GM10248 (cell line): ENCODE measurements at places on chromosomes 11 and 22.
A peak's percentile ranks its signal among the peaks of the same experiment; 100 is the strongest.

GRCh38 chr11:65445101-65445603, 22.6 kb downstream of the NEAT1 start:
- DNase-seq = no peak

DNA sequence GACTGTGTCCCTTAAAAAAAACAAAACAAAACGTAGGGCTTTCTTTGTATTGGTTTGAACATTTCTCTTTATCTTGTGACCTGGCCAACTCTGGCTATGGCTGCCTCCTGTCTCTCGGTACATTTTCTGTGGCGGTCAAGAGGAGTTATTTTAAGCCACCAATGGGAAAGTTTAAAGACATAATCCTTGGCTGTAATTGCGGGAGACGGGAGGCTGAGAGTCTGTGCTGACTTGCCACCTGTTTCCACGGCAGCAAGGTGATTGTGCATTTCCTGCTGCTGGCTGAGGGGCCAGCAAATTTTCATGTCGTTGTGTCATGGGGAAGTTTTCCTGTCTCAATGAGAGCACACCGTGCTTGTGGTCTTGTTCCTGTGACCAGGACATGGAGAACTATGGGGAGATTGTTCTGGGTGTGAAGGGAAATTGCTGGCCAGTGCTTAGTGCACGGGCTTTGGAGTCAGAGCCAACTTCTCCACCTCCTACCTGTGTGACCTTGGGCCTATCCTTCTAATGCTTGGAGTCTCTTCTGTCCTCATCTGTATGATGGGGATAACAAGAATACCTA, 11.0 kb downstream of the PTPRJ start:
- DNase-seq = no peak

DNA sequence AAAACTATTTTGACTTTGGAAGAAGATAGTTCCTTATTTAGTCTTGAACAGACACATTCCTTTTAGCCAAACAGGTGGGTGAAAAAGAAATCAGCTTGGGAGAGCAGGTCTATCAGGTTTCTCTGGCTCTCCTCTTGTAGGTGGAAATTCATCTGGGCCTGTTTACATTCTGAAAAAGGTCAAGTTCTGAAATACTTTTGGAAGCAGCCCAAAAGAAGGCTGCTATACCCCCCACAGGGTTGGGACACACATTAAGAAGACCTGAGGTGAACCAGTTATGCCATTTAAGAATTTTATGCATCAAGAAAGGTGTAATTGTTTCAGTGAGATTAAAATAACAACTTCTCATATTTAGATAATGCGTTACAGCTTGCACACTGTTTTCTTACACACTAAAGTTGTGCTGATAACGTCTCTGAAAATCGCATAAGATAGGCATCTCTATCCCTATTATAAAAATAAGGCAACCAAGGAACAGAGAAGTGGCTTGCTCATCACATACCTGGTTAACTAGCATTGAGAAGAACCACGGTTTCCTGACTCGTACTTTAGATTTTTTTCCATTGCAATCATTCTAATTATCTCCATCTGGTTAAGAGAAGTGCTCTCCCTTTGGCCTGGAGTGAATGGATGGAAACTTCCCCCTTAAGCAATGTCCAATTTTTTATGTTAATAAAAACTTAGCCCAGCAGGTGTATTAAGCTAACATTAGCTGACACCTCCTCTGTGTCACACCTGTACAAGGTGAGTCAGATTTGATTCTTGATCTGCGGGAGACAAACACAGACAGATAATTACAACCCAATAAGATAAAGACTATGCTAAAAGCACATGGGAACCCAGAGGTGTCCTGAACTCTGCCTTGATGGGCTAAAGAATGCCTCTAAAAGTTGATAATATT, 60.5 kb upstream of the UCP3 start:
- no peak for DNase-seq

DNA sequence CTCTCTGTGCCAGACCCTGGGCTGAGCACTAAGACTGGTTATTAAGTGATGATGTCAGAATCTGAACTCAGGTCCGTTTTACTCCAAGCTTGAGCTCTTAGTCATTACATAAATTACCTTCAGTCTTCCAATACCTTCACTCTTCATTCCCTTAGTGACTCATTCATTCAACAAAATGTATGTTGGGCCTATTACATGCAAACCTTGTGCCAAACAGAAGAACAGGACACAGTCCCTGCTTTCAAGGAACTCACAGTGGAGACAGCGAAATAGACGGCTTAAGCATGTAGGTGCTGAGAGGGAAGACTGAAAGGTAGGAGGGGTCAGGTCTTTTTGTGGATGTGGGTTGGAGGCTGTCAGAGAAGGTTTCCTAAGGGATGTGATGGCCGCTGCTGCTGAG, 3.3 kb downstream of the KCTD14 start:
- no peak for DNase-seq

DNA sequence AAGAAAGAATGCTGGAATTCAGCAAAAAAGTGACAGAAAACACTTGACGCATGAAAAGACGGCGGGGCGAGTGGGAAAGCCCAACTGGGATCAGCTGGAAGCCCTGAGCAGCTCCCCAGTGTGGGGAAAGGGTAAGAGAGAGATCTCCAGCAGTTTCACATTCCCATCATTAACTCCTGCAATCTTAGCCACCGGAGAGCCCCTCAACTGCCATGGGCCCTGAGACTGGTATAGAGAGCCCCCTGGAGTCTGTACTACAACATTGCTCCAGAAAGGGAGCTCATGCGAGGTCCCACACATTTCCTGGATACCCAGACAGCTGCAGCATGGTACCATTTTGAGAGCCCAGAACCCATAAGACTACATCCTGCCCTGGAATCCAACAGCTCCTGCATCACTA, 31.1 kb downstream of the MRGPRX4 start:
- peak; percentile 64 for DNase-seq

DNA sequence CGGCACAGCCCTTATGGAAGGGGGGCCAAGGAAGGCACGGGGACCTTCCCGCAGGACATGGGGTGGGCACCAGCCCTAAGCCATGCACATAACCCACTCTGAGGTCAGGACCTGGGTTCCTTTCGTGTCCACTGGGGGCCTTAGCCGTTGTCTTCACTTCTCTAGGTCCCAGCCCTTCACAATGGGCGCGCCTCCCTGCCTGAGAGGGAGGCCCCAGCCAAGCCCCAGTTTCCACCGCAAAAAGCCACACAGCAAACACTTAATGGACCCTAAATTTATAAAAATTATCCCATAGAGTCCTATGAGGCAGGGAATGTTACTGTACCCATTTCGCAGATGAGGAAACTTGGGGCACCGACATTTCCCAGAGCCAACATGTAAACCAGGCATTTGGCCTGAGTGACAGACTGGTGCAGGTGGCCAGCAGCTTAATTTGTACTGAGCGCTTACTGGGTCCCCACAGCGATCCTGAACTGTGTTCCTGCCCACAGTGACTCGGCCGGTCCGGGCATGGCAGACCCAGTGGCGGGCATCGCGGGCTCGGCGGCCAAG, 1.2 kb downstream of the GAS2L1 start:
- peak; percentile 27 for DNase-seq

GRCh38 chr22:30614879-30615278, 7.9 kb downstream of the TCN2 start:
- DNase-seq = no peak

GRCh38 chr11:68584991-68585524, 99.3 kb upstream of the GAL start:
- no peak for DNase-seq

DNA sequence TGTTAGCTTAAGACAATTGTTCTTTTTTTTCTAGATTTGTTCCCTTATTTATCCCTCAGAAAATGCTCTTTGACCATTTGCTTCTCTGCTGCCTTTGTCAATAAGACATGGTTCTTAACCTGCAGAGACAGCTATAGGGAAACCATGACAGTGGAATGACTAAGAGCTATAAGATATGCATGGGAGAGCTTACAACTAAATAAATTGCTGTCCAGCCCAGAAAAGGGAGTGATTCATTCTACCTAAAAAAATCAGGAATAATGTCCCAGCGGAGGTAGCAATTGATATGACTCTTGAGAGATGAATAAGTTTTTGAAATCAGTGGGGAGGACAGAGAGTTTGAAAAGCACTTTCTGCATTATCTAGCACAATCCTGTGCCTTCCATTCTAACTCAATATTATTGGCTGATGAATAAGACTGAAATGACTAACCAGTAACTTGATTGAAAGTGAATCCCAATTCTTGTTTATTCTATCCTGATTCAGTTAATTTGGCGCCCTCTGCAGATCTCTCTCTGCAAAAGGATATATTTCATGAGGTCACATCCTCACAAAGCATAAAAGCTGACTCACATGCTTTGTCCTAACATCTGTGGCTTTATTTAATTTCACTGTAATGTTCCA, 680.5 kb upstream of the API5 start:
- DNase-seq = no peak

- DNase-seq = no peak
Observed at GRCh38 chr11:124941703-124942102, 5.9 kb upstream of the HEPACAM start.

DNA sequence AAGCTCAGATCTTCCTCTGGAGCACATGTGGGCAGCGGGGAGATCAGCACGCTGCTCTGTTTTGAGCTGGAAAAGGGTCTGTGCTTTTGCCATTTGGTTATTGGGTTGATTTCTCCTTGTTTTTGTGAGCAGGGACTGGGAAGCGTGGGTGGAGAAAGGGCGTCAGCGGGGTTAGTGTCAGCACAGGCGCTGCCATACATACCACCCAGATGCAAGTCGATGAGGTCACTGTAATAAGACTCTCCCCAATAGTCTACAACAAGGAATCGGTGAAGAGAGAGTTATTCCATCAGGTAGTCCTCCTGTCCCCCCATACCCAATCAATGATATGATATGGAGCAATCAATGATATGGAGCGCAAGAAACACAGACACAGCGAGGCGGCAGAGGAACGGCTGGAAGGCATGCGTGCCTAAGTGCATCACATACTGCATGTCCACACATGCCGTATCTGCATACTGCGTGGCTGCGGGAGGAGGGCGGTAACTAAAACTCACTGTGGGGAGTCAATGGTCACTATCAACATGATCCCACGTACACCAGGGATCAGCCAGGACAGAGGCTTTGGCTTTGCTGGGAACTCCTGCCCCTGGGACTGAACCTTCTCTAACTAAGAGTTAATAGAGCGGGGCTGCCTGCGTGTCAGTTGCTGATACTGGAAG, 29.5 kb upstream of the BID start:
- DNase-seq = no peak

DNA sequence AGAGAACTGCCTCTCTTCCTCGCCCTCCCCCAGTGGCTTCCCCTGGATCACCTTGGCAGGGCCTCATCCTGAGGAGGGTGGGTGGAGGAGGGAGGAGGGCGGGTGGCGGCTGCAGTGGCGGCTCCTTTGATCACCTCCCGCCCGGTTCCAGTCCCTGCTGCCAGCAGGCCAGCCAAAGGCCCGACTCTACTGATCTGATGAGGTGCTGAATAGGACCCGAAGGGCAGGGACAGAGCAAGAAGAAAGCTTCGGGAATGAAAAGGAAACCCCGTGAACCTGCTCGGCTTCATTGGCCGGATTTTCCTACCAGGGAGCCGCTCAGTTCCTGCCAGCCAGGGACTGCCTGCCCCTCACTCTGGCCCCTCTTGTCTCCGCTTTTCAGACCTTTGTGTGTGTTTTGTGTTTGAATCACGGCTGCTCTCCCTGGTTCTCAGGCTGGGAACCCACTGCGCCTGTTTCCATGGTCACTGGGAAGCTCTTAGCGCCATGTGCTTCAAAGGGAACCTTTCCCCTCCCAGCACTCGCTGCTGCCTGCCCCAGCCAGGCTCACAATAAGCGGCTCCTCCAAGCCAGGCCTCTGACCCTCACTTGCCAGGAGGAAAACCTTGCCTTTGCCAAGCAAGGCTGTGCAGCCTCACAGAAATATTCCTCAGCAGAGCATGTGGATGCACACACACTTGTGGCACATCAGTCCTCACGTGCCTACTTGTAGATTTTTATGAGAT, 56.8 kb downstream of the C22orf31 start:
- no peak for DNase-seq

GRCh38 chr11:122721964-122722266, 66.4 kb downstream of the UBASH3B start:
- no peak for DNase-seq

GRCh38 chr22:22105364-22105763, 122.8 kb upstream of the TOP3B start:
- no peak for DNase-seq

GRCh38 chr11:18204220-18204619, 31.6 kb downstream of the MRGPRX4 start:
- DNase-seq = no peak

DNA sequence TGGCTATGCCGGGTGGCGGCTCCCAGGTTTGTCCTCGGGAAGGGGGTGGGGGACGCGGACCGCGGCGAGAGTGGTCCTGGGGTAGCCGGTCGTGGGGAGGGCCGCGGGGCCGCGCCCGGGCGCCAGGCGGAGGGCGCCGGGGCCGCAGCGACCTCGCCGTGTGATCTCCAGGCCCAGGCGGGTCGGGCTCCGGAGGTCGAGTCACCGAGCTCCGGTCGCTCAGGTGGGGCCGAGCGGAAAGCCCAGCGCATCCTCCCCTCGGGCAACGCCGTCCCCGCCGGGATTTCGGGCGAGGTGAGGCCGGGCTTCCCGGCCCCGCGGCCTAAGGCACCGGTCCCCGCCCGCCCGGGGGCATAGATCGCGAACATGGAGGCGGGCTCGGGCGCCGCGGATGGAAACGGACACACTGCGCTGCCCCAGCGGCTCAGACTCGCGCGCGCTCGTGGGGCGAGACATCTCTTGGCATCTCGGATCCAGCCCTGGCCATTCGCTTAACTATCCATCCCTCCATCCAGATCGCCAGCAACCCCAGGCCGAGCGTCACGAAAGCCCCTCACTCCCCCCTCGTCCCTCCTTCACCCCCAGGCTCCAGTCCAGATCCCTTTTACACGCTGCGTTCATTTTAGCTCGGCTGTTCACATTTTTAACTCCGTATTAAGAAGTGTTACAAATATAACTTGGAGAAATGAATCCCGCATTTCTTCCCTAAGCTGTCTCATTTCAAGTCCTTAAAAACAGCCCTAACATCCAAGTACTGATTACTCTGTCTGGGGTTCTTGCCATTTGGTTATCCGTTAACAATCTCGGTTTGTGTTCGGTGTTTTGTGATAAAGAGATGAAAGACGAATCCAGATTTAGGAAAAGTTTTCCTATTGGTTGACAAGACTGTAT, 460 bp downstream of the ZC3H12C start:
- DNase-seq = peak; percentile 33

DNA sequence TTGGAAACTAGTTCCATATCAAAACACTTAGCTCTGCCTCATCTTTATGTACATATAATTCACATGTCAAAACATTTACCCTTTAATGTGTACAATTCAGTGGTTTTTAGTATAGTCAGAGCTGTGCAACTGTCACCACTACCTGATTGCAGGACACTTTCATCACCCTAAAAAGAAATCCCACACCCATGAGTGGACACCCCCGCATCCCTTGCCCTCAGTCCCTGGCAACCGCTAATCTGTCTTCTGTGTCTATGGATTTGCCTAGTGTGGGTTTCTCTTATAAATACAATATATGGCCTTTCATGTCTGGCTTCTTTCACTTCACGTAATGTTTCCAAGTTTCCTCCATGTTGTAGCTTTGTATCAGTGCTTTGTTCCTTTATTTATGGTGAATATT, 8.6 kb upstream of the EMID1 start:
- no peak for DNase-seq

- DNase-seq = no peak
Observed at GRCh38 chr11:45730014-45730413, 64.6 kb upstream of the CHST1 start.

GRCh38 chr22:28268171-28268570, 349.1 kb upstream of the PITPNB start:
- no peak for DNase-seq

- DNase-seq = no peak
Observed at GRCh38 chr11:27933992-27934829, 173.7 kb downstream of the KIF18A start.

GRCh38 chr11:40162901-40163883, 1296.3 kb downstream of the LRRC4C start:
- DNase-seq = no peak
